ENCODE measurements at places on chromosomes 6 and 20.

DNA sequence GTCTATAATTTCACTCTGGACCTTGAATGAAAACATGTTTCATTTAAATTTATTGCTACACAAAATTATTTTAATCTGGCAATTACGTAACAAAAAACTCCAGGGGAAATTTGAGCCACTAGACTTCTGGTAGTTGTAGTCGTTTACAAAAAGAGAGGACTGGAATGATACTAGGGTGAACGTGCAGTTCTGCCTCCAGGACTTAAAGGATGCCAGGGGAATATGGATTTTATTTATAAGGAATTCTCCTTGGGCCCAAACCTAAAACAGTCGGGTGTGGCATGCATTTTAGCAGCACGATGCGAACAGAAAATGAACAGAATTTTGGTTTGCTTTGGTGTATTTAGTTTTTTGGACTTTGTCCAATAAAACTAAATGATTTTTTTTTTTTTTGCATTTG, 76.9 kb downstream of the PRL start:
- DNase-seq: no peak

GRCh38 chr6:144576871-144577270, 291.7 kb downstream of the UTRN start:
- no peak for DNase-seq

DNA sequence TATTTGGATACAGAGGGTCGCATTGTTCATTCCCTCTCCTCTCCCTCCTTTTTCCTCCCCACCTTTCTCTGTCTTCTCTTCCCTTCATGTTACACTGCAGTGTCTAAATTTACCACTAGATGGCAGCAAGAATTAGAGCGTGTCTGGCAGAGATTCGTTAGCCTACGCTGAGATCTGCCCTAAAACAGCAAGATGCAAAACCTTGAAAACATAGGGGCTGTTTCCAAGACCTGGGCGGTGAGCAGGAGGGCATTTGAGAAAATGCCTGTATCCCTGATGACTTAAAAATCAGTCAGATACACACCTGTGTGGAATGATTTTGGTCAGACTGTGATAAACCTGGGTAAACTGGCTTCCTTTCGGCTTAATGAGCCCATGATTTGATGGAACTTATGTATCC, 101.5 kb upstream of the ISM1 start:
- no peak for DNase-seq

DNA sequence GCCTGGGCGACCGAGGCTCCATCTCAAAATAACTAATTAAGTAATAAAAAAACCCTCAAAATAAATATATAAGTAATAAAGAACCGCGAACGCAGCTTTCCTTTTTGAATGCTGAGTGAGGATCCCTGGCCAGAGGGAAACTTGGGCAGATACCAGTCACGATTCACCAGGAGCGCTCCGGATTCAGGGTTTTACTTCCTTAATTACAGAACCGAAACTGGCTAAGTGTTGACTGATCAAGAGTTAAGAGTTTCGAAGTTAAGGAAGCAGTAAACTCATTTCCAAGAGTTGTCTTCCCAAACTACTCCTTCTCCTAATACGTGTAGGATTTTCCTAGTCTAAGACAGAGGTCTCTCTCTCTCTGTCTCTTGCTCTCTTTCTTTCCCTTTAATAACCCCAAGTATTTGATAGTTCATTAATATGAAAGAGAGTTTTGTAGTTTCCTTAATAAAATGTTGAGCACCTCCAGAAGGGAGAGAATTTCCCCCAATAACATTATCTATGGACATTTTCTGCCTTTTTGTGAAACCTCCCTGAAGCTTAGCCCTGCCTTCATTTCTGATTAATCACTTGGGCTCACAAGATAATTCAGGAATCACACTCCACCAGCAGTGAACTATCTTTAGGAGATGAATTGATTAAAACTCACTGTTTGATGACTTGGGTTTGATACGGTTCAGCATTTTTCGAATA, 61.4 kb upstream of the ZNF217 start:
- DNase-seq: no peak

- DNase-seq: no peak
Observed at GRCh38 chr20:20702330-20703245, 9.9 kb downstream of the RALGAPA2 start.

GRCh38 chr6:7201732-7202541, 94.2 kb downstream of the RREB1 start:
- peak; percentile 98 for DNase-seq

- DNase-seq: no peak
Observed at GRCh38 chr6:36019167-36019566, 5.3 kb downstream of the SLC26A8 start.

Data from bone marrow (tissue), 2 donors.